HFFc6 (cell line): ENCODE measurements at places on chromosomes 11 and 22. TPM values are rescaled to one million over a fixed set of nuclear protein-coding genes. Genes with fewer than 3 reads are reported as not detected.

POU2AF3 gene
- not detected in 3 replicates for total RNA-seq

DKK3 gene
- total RNA-seq: 677 to 947 TPM (median 877 TPM) in 3 replicates

PACSIN3 gene
- 12.4 and 30.9 TPM in 2 replicates for total RNA-seq

SMIM35 gene
- total RNA-seq: not detected in 3 replicates

CALCA gene
- total RNA-seq: not detected in 3 replicates

ZNF280B gene
- 0.29 to 0.38 TPM (median 0.34 TPM) in 3 replicates for total RNA-seq

P2RY2 gene
- 0.08 to 0.13 TPM in 2 of 3 replicates, not detected in the other for total RNA-seq

OR51F1 gene
- not detected in 3 replicates for total RNA-seq

JRKL gene
- 12.7 to 15.1 TPM (median 15.1 TPM) in 3 replicates for total RNA-seq

SHANK3 gene
- total RNA-seq: 0.63 to 0.72 TPM (median 0.66 TPM) in 3 replicates

TSPAN18 gene
- total RNA-seq: 0.09 TPM in 1 of 2 replicates, not detected in the other

TSSK2 gene
- total RNA-seq: not detected in 3 replicates

C11orf87 gene
- 0.07 to 0.26 TPM (median 0.07 TPM) in 3 replicates for total RNA-seq
